Nucleus accumbens (tissue), 56 donors: ENCODE measurements at places on chromosomes 2 and 18.

GRCh38 chr2:230695551-230695950 is 17.1 kb upstream of the CAB39 start:
- no peak for DNase-seq

DNA sequence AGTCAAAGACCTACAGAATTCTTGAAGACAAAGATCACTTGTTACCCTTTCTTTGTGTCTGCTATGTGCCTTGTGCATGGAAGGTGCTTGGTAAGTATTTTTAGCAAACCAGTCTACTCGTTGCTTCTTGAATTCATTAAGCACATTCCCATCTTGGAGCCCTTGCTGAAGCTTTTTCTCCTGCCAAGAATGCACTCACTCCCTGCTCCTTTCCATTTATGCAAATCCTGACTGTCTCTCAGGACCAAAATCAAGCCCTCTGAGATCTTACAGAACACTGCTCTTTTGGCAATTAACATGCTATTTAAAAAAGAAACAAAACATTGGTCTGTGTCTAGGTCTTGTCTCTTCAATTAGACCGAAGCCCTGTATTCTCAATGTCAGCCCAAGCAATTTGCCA is 75.8 kb downstream of the CLHC1 start:
- DNase-seq = no peak

GRCh38 chr2:3193443-3194330 is 183.9 kb downstream of the EIPR1 start:
- DNase-seq = no peak

DNA sequence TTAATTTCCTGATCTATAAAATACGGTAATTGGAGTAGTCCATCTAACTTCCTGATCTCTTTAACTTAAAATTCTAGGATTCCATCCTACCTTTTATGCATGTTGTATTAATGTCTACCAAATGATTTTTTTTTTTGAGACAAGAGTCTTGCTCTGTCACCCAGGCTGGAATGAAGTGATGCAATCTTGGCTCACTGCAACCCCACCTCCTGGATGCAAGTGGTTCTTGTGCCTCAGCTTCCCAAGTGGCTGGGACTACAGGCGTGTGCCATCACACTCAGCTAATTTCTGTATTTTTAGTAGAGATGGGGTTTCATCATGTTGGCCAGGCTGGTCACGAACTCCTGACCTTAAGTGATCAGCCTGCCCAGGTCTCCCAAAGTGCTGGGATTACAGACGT is 47.8 kb downstream of the CFAP36 start:
- DNase-seq = no peak

DNA sequence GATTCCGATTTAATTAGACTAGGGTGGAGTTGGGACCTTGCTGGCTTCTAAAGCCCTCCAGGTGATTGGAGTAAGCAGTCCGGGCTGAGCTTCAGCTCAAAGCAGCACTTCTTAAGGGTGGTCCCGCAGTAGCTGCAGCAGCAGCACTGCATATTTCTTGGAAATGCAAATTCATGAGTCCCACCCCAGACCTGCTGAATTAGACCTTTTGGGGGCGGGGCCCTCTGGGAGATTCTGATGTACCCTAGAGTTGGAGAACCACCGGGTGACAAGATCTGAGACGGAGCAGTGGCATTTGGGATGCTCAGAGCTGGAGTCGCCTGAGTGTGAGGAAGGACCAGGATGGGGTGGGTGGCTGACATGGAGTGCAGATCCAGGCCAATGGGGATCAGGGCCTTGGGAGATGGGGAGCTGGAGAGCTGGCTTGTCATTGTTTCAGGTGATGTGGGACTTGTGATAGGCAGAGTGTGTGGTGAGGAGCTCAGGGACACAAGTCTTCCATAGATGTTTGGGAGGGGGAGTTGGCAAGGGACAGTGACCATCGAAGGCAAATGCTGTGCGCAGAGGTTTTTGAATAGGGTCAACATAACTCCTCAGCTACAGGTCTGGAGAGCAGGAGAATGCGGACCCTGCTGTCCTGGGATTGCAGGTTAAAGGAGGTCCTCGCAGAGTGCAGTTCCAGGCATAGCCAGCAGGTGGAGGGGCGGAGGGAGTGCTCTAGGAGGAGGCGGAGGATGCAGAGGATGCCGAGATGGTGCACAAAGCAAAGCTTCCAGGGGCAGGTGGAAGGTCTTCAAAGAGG is 130.9 kb upstream of the RAB12 start:
- peak; percentile 7 for DNase-seq
